Fibroblast of skin of left biceps (primary cell): ENCODE measurements at places on chromosomes 5 and 9.

DNA sequence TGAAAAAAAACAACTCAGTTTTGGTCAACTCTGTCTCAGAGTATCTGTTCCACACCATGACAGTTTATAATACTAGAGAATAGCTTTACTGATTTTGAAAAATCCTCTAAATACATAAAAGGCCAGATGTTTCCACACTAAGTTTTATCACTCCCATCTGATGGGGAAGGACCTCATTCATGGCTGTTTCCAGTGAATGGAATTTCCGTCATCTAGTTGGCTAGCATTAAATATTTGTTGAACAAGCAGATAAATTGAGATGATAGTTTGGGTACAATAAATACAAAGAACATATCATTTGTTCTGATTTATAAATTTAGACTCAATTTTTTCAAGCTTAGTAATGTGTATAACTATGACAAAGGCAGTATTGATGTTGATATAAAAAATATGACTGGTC lies 408.5 kb downstream of the PTPRD start:
- DNase-seq = no peak

DNA sequence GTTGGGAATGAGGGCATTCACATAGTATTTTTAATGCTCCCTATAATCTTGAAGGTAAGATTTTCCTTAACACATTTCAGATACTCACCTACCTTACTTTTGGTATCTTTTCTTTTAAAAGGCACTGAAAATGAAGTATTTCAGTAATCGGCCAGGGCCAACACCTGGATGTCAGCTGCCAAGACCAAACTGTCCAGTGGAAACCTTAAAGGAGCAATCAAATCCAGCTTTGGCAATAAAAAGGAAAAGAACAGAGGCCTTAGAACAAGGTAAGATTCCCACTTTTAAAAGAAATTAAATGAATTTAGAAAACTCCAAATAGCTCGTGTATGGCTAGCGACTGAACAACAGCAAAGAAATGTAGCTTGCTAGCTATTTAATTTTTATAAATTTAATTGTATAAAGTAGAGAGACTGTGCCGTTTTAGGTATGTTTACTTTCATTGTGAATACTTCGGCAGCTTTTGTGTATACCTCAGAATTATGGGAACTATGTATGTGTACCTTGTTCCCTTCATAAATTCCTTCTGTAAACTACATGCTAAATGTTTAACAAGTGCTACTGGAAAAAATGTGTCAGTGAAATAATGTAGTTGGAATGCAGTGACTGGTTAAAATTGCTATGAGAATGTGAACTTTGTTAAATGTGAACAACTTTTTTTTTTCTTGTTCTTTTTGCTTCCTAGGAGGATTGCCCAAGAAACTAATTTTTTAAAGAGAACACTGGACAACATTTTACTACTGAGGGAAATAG lies 41.9 kb downstream of the CDK7 start:
- DNase-seq = peak; percentile 36

DNA sequence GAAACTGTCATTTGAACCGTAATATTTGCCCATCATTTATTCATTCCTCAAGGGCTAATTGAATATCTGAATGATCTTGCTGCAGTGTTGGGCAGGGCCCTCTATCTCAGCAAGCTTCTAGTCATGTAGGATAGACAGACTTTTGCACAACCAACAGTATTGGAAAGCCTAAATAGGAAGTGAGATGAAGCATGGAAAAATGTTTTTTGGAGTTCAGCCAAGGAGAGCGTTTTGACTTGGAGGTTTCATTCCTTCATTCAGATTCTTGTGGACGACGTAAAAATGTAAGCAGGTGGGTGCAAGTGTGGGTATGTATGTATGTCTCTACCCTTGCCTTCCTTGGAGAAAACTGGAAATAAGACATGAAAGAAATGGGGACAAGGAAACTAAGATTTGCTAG lies 15.5 kb downstream of the DAPK1 start:
- DNase-seq = no peak

- DNase-seq = no peak
Observed at GRCh38 chr9:5787220-5787619, 45.7 kb downstream of the ERMP1 start.

GRCh38 chr9:10331157-10331556 lies 281.6 kb downstream of the PTPRD start:
- no peak for DNase-seq

DNA sequence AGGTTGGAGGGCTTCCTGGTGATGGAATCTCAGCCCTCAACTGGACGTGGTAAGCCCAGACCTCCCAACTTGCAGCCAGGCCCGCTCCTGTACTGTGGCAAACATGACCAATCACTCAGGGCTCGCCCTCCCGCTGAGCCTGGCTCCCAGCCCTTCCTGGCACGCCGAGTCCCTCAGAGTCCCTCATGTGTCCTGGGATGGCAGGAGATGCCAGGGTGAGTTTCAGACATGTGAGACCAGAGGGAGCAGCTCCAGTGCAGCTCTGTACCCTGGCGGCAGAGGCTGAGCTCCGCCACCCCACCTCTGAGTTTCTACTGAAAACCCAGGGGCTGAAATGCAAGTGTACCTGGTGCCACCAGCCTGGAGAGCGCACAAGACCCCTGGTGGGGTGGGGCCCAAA lies 42.0 kb upstream of the RXRA start:
- DNase-seq = no peak

DNA sequence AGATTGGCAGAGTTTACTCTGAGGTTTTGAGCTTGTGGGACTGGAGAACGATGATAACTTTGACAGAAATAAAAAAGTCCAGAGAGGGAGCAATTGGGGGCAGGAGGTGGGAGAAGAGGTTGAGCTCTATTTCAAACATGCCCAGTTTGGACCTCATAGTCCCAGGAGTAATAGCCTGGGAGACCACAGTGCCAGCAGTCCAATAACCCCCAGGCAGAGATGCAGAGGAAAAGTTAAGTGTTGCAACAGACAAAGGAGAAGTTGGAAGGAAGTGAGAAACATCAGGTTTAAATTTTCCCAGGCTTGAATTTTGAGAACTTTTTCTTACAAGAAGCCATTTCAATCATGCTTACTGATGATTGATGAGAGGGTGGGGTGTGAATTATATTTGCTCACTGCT lies 117.0 kb upstream of the GHR start:
- no peak for DNase-seq

DNA sequence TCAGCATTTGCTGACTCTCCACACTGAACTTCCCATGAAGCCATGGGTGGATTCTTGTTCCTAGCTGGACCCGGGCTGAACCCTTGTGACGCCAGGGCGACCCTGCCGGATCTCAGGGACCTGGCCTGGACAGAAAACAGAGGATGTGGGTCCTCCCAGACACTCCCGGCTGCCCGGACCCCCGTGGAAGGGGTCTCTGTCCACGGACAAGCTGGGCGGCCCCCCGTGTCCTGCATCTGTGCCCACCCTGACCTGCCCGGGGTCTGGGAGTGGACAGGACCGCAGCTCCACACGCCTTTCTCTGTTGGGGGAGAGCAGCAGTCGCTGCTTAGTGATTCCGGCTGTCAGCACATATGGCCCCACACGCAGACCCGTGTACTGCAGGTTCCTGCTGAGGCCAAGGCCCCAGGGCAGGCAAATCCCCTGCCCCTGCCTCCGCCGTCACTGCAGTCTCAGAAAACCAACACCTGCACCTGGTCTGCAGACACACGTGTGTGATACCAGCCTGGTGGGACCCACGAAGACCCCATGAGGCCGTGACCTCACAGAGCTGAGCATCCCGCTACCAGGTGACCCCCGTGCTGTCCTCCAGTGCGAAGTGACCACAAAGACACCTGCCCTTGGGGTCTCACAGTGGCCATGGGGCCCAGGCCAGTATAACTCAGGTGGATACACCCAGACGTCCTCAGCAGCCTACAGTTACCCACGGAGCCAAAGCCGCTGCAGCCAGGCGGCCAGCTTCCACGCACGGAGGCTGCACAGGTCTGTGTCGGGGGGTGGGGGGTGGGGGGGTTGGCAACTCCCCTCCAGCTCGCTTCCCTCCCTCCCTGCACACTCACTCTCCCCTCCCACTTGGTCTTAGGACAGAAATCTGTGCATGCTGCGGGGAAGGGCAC lies 50.6 kb downstream of the NKD2 start:
- no peak for DNase-seq

DNA sequence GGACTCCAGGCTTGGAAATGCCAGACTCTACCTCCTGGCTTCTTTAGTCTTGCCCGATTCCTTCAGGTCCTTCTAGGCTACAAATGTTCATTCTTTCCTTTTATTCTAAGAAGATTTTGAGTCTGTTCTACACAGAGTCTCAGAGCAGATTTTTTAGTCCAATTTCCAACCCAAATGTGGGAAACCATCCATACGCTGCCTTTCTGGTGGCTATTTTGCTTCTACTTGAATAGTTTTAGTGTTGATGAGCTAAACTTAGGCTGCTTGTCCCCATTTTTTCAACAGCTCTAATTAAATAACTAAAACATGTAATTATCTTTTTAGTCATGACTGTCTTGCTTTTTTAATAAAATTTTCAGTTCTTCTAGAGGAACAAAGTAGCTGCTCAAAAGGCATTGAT lies 112.4 kb upstream of the KLF9 start:
- DNase-seq = no peak

GRCh38 chr9:114271556-114272510 lies 51.1 kb upstream of the ORM1 start:
- DNase-seq = no peak

DNA sequence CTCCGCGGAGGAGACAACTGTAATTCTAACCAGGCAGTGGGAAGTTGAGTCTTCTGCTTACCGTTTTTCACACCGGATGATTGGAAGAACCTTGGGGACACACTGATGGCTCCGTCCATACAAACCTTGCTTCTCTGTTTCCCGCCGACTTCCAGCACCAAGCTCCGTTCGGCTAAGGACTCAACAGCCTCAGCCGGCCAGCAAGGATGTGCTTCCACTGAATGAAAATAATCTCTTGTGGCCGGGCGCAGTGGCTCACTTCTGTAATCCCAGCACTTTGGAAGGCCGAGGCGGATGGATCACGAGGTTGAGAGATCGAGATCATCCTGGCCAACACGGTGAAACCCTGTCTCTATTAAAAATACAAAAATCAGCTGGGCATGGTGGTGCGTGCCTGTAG lies 1.8 kb upstream of the EDF1 start:
- no peak for DNase-seq

DNA sequence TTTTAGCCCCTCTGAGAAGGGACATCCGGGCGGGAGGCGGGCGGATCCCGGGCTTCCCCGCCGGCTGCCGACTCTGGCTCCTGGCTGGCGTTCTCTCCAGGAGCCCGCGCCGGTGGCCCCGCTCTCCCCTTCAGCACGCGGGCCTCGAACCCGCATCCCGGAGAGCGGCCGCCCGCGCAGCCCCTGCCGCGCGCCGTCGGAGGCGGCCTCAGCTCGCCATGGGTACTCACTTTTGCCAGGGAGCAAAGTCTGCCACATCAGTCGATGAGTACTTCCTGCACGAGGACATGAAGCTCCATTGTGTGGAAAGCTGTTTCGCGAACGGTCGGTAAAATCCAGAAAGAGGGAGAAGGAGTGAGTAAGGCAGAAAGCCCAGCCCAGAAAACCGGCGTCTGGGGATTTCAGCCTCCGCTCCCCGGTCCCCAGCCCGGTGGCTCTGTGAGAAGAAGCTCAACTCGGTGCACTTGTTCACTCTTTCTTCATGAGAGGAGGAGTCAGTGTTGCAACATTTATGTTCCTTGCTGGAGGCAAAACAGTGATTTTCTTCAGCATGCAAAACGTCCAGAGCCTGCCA lies at the start of gene PRLR:
Gene PRLR (minus strand): TSS at position 450 of the 574 bp plus-strand sequence. CDS start 140,867 bp downstream, outside the sequence.
- no peak for DNase-seq

- no peak for DNase-seq
Observed at GRCh38 chr9:11595756-11596155, 983.0 kb upstream of the PTPRD start.

DNA sequence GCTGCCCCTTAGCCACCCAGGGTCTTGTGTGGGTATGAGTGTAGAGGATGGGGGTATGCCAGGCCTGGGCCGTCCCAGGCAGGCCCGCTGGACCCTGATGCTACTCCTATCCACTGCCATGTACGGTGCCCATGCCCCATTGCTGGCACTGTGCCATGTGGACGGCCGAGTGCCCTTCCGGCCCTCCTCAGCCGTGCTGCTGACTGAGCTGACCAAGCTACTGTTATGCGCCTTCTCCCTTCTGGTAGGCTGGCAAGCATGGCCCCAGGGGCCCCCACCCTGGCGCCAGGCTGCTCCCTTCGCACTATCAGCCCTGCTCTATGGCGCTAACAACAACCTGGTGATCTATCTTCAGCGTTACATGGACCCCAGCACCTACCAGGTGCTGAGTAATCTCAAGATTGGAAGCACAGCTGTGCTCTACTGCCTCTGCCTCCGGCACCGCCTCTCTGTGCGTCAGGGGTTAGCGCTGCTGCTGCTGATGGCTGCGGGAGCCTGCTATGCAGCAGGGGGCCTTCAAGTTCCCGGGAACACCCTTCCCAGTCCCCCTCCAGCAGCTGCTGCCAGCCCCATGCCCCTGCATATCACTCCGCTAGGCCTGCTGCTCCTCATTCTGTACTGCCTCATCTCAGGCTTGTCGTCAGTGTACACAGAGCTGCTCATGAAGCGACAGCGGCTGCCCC lies 2.6 kb downstream of the SLC35A4 start:
- no peak for DNase-seq

GRCh38 chr9:93958121-93958818 lies 3.1 kb upstream of the BARX1 start:
- no peak for DNase-seq

GRCh38 chr5:27241564-27242257 lies 203.3 kb upstream of the CDH9 start:
- peak; percentile 98 for DNase-seq

- no peak for DNase-seq
Observed at GRCh38 chr5:124438903-124439281, 307.5 kb downstream of the ZNF608 start.

GRCh38 chr5:178532666-178533065 lies 57.5 kb downstream of the COL23A1 start:
- DNase-seq = no peak

DNA sequence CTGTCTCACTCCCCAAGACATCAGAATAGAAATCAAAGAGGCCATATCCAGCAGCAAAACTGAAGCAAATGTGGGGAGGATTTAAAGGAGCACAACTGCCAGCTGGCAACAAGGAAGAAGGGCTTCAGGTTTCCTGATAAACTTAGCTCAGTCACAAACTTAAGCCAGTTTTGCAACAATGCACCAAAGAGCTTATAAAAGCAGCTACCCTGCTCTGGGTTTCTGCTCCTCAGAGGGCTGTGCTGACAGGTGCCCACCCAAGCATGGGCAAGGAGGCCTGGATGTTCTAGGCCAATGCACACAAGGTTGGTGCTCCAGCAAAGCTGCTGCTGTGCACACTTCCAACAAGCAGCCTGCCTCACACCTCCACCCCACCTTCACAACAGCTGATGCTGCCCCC lies 132.9 kb downstream of the SIL1 start:
- DNase-seq = no peak

DNA sequence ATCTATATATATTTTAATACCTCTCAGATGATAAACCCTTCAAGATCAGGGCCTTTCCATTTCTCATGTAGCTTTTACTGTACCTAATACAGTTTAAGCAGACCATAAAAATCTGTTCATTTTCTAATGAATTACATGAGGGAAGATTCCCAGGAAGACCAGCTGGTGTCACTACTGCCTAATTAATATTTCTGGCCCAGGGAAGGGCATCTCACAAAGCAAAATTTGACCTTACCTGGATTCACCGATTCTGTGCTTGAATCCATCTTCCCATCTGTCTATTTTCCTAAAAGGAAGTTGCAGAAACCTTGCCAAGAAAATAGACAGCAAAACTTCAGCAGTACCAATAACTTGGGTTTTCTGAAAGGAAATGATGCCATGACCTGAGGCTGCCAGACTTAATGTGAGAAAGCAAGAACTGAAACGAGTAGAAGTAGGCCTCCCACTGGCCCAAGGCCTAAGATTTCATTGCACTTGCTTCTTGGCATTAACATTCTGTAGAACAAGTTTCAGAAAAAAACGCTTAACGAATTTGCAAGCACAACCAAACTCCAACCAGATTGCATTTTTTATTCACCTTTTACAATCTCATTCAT lies 83.0 kb upstream of the GLIS3 start:
- no peak for DNase-seq

GRCh38 chr5:128062172-128062746 lies 21.3 kb upstream of the SLC12A2 start:
- DNase-seq = no peak
